Neuronal stem cell (in vitro differentiated cells): ENCODE measurements at places on chromosomes 11 and 22.

- H3K4me1 ChIP-seq: no peaks in the 10 kb centered on the region
- no peaks in the 10 kb centered on the region for H3K27me3 ChIP-seq
- no peak overlapping the region for H3K27ac ChIP-seq
- DNase-seq: no peak
- no peaks in the 10 kb centered on the region for H3K36me3 ChIP-seq
- H3K4me3 ChIP-seq: no peak overlapping the region
These were observed 39.2 kb upstream of the LMO2 start for GRCh38 chr11:33931067-33931466.

DNA sequence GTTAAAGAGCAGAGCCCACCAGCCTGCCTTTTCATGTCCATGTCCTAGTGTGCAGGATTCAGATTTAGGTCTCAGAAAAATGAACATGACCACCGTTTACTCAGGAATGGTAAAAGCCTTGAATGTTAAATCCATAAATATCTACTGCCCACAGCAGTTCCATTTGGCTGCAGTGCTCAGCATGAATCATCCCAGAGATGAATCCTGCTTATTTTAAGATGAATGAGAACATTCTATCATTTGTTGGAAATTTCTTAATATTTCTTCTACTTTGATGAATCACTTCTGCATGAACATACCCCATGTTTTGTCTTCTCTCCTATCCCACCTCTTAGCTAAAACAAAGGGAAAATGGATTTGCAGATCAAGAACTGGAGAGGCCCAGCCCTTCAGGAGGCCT lies 47.5 kb upstream of the AQP11 start:
- DNase-seq: no peak
- no peaks in the 10 kb centered on the region for H3K4me1 ChIP-seq
- no peak overlapping the region for H3K4me3 ChIP-seq
- no peak overlapping the region for H3K27ac ChIP-seq

DNA sequence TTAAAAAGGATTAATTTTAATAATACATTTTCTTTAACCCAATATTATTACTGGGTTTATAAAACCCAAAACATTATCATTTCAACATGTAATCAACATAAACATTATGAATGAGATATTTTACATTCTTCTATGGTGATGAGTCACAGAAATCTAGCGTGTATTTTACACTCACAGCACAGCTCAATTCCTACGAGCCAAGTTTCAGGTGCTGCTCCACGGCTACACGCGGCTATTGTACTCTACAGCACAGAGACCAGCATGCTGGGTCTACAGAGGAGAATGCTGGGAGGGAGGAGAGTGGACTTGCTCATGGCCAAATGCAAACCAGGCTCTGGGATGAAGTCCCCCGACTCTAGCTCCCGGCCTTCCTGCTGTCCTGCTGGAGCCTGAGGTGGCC lies 72.0 kb upstream of the LMO1 start:
- H3K4me3 ChIP-seq: no peak overlapping the region
- H3K4me1 ChIP-seq: peaks cover 25% of the 10 kb centered on the region
- H3K36me3 ChIP-seq: no peaks in the 10 kb centered on the region
- H3K27me3 ChIP-seq: no peaks in the 10 kb centered on the region
- H3K27ac ChIP-seq: no peak overlapping the region

DNA sequence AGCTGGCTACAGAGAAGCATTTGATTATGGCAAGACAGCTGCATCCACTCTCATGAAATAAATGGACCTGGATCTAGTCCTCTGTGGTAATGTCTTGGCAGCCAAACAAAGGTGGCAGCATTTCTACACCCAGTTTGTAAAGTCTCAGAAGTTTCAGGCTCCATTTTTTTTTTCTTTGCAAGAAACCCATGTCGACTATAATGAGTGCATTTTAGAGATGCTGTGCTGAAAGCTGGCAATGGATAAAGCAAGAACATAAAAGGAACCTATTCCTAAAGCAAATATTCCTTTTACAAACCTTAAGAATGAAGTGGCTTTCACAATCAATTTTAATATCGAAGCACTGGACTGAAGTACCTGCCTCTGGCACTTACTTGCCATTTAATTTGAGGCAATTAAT lies 33.5 kb downstream of the THAP12 start:
- H3K4me3 ChIP-seq: no peak overlapping the region
- no peaks in the 10 kb centered on the region for H3K36me3 ChIP-seq
- no peak for DNase-seq
- H3K4me1 ChIP-seq: no peaks in the 10 kb centered on the region

- no peak overlapping the region for H3K27ac ChIP-seq
- H3K4me1 ChIP-seq: peaks cover 21% of the 10 kb centered on the region
- H3K36me3 ChIP-seq: peaks cover 13% of the 10 kb centered on the region
- H3K27me3 ChIP-seq: no peaks in the 10 kb centered on the region
- H3K4me3 ChIP-seq: peak overlapping the region; percentile 89
- DNase-seq: no peak
These were observed 1.0 kb downstream of the CCDC86 start for GRCh38 chr11:60842668-60843600.

GRCh38 chr11:35192347-35192746 lies 53.4 kb downstream of the CD44 start:
- no peak overlapping the region for H3K4me3 ChIP-seq
- H3K27me3 ChIP-seq: no peaks in the 10 kb centered on the region
- peaks cover 2% of the 10 kb centered on the region for H3K4me1 ChIP-seq
- DNase-seq: no peak
- H3K27ac ChIP-seq: no peak overlapping the region
- no peaks in the 10 kb centered on the region for H3K36me3 ChIP-seq

DNA sequence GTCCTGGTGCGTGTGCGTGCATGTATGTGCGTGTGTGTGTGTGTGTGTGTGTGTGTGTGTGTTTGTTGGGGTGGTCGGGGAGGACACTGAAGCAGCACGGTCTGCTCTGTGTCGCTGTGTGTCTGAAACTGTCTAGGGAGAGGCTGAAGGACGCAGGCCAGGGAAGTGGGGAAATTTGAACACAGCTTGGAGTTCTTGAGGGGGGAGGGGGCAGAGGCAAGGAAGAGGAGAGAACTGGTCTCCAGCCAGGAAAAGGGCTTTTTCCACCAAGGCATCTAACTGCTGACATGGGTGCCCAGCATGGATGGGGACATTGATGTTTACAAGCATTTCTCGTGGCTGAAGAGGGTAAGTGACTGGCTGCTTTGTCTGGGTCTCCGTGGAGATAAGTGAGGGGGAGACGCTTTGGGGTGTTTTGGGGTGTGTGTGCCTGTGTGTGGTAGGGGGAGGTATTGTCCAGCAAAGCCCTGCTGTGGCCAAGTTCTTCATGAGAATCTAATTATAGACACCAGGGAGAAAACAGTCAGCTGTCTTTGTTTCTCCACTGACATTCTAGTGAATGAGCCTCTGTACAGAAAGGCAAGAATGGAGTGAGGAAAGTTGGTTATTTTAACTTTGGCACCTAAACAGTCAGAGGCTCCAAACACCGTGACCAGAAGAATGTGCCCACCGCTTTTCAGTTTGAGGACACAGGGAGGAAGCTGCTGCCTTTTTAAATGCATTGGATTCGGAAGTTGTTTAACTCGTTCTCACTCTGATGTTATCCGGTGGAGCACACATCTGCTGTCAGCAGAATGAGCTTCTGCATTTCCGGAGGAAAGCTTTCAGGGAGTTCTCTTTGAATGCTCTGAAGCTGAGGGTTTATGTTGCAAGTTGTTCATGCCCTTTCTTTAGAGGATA lies 63.7 kb downstream of the PPFIBP2 start:
- DNase-seq: no peak
- no peaks in the 10 kb centered on the region for H3K27me3 ChIP-seq
- H3K36me3 ChIP-seq: no peaks in the 10 kb centered on the region

GRCh38 chr11:125379981-125380380 lies 116.1 kb downstream of the FEZ1 start:
- no peak overlapping the region for H3K27ac ChIP-seq
- no peak overlapping the region for H3K4me3 ChIP-seq
- H3K36me3 ChIP-seq: peaks cover 32% of the 10 kb centered on the region
- H3K4me1 ChIP-seq: peaks cover 31% of the 10 kb centered on the region
- DNase-seq: no peak

GRCh38 chr22:44325718-44326490 lies 13.2 kb upstream of the SHISAL1 start:
- H3K4me1 ChIP-seq: peaks cover 33% of the 10 kb centered on the region
- peaks cover 3% of the 10 kb centered on the region for H3K27me3 ChIP-seq
- H3K27ac ChIP-seq: no peak overlapping the region
- DNase-seq: no peak

DNA sequence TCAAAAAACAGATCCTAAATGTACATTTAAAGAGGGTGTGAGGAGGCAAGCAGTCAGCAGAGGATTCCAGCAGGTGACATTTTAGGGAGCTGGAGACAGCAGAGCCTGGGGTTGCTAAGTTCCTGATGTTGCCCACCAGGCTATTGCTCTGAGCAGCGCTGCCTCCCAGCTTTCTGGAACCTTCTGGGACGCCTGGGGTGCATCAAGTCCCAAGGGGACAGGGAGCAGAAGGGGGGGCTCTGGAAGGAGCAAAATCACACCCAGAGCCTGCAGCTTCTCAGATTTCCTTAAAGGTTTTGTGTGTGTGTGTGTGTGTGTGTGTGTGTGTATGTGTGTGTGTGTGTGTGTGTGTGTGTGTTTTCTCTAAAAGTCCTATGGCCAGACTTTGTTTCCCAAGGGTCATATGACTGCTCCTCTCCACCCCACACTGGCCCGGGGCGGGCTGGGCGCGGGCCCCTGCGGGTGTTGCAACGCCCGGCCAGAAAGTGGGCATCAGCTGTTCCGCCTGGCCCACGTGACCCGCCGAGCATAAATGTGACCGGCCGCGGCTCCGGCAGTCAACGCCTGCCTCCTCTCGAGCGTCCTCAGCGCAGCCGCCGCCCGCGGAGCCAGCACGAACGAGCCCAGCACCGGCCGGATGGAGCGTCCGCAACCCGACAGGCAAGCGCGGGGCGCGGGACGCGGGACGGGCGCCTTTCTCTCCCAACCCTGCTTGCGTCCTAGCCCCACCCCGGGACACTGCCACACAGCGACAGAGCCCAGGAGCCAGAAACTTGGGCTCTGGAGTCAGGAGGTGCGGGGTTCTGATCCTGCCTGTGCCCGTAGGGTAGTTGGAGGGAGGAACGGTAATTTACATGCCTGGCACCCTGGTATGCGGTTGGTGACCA lies at the start of gene HMOX1:
HMOX1 (plus strand) TSS at position 560 of the 887 bp plus-strand sequence; CDS start at position 638, 78 bp downstream.
- H3K4me3 ChIP-seq: peak within 1 kb of the TSS; percentile 48
- DNase-seq: peak; percentile 49
- H3K27ac ChIP-seq: no peak within 1 kb of the TSS
- H3K27me3 ChIP-seq: no peaks in the 10 kb centered on the region

DNA sequence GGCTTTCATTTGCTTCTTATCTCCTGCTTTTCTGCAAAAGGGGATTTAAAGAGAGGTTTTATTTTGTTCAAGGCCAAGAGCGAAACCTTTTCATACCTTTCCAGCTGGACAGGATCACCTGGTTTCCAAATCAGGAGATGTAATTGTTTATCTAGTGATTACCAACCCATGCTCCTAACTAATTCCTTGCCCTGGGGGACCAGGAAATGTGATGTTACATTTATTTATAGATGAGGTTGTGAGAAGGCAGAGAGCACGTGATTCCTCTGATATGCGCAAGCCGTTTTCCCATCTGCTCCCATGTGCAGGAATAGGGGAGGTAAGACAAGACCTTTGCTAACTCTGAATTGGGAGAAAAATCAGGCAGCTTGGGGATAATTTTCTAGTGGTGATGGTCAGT lies 507.2 kb upstream of the LARGE1 start:
- no peaks in the 10 kb centered on the region for H3K27me3 ChIP-seq
- H3K27ac ChIP-seq: no peak overlapping the region
- no peaks in the 10 kb centered on the region for H3K36me3 ChIP-seq
- DNase-seq: no peak
- H3K4me3 ChIP-seq: no peak overlapping the region

DNA sequence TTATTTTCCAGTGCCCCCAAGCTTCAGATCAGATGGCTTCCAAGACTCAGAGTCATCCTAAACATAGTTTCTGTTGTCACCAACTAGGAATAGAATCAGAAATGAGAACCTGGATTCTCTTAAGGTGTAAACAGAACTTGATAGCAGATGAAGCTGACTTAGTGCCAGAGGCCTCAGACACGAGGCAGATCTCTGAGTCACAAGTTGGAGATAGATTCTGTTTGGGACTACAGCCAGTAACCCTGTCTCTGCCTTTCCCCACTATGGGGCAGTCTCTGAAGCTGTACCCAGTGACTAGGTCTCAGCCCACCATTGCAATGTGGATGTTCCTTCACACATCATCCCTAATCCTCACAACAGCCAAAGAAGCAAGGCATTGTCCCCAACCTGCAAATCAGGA lies 25.4 kb downstream of the NEU3 start:
- no peaks in the 10 kb centered on the region for H3K4me1 ChIP-seq
- no peak overlapping the region for H3K4me3 ChIP-seq
- no peaks in the 10 kb centered on the region for H3K27me3 ChIP-seq
- DNase-seq: no peak
- H3K36me3 ChIP-seq: peaks cover 24% of the 10 kb centered on the region

- H3K27ac ChIP-seq: no peak overlapping the region
- no peaks in the 10 kb centered on the region for H3K27me3 ChIP-seq
- no peak for DNase-seq
- H3K36me3 ChIP-seq: no peaks in the 10 kb centered on the region
These were observed 785.6 kb downstream of the TBC1D22A start for GRCh38 chr22:47547881-47548650.

DNA sequence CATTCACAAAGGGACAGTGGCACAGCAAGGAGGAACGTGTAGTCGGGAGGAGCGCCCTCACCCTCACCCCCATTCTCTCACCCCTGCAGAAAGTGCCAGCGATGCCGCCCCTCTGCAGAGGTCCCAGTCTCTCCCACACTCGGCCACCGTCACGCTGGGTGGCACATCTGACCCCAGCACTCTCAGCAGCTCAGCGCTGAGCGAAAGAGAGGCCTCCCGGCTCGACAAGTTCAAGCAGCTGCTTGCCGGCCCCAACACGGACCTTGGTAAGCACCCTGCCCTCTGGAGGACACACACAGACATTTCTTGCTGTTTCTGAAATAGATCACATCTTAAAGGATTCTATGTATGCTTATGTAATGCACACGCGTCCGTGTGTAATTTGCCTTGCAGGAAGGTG lies 34.9 kb downstream of the TBC1D22A start:
- H3K27ac ChIP-seq: no peak overlapping the region
- peaks cover 17% of the 10 kb centered on the region for H3K36me3 ChIP-seq
- no peak overlapping the region for H3K4me3 ChIP-seq
- H3K4me1 ChIP-seq: no peaks in the 10 kb centered on the region
- no peaks in the 10 kb centered on the region for H3K27me3 ChIP-seq

DNA sequence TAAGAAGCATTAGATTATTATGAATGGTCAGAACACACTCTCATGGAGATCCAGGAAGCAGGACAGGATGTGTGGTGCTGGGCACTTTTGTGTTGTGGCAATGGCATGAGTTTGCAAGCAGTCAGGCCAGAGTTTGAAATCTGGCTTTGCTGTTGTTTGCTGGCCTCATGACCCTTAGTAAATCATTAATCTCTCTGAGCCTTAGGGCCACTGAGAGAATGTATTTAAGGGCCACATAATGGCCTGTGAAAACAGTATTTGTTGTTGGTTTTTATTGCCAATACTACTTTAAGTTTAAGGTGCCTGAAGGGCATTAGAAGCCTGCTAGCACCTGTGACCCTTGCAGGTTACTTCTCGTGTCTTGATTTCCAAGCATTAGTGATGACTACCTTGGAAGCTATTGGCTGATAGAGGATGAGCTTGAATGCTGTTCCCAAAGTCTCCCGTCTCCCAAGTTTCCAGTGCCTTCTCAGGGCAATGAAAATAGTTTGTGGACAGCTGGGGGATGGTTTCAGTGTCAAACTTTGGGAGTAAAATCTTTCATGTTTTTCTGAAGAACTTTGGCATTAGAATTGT lies 24.6 kb downstream of the STIM1 start:
- peaks cover 14% of the 10 kb centered on the region for H3K4me1 ChIP-seq
- H3K27me3 ChIP-seq: no peaks in the 10 kb centered on the region
- DNase-seq: no peak
- H3K27ac ChIP-seq: no peak overlapping the region
- no peak overlapping the region for H3K4me3 ChIP-seq
- H3K36me3 ChIP-seq: no peaks in the 10 kb centered on the region
